ENCODE measurements at places on chromosomes 16 and 17. TPM values are rescaled to one million over a fixed set of nuclear protein-coding genes. Genes with fewer than 3 reads are reported as not detected.

DNA sequence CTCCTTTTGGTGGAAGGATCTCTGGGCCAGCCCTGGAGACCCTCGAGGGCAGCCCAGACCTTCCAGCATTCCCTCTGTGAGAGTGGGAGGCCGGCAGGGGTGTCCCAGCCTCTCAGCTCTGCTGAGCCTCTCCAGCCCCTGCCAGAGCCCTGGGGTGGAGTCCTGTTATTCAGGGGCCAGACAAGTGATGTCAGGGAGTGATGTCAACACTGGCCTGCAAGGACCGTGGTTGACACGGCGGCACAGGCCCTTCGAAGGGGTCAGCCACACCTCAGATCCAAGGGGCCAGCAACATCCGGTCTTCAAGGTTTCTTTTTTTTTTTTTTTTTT is 231.2 kb downstream of the KATNIP start:
- no peak for DNase-seq
- H3K27ac ChIP-seq: no peak overlapping the region
- no peaks in the 10 kb centered on the region for H3K4me1 ChIP-seq
- no peak overlapping the region for H3K4me3 ChIP-seq

DNA sequence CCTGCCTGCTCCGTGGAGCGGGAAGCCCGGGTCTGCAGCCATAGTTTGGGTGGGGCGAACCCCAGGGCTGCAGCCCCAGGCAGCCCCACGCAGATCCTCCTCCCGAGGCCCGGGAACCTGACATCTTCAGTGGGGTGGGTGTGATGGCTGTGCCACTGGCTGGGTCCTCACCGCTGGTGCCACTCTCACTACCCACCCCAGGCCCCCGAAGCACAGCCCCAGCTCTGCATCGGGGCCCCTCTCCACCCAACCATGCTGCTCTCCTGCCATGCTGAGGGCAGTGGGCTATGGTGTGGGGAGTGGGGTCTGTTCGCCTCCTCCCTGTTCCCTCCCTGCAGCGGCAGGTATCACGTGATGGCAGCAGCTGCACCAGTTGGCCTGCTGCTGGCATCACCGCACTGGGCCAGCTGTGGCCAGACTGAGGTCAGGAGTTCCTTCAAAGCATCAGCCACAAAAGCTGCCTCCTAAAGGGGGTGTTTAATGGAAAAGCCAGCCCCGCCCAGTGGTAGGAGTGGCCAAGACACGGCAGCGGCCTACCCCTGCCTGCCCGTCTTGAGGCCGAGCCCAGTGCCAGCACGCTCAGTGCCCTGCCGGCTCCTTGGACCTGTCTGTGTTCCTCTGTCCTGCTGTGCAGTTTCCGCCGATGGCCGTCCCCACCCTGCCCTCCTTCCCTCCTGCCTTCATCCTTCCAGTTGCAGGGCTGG is 10.8 kb downstream of the KCTD5 start:
- H3K4me1 ChIP-seq: peaks cover 4% of the 10 kb centered on the region
- H3K36me3 ChIP-seq: peaks cover 13% of the 10 kb centered on the region

DNA sequence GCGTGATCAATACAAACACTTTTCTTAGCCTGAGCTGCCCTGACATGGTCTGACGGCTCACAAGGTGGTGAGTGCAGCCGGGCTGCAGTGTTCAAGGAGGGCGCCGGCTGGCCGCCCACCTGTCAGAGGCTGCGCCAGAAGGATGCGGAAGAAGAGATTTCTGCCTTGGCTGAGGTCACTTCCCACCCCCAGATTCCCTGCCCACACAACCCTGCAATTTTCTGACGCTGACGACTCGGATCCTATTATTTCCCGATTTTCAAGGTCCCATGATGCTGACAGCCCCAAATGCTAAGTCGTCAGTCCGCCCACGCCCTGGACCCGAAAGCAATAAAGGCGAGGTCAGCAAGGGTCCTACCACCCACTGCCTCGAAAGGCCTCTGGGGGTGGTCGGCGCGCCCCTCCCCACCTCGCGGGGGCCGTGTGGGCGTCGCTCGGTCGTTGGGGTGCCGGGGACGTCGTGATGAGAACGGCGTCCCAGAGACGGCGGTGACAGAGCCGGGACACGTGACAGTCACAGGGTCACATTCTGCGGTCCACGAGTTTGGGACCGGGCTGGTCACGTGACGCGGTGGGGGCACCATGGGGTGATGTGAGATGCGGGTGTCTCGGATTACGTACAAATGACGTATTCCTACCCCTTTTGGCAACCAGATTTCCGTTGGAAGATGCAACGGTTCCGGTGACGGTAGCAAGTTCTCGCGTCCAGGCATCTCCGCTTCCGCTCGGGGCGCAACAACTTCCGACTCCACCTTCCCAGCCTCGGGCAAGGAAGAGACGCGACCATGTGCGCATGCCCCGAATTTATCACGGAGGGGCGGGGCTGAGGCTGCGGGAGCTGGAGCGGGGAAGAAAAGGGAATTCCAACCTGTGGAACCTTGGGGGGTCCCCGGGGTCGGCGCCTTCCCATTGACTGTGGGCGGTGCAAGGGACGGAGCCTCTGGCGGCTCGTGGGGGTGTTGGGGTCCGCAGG is at the start of gene STX4:
STX4 (plus strand) TSS at position 823 of the 973 bp plus-strand sequence. CDS start 248 bp downstream, outside the sequence.
- DNase-seq: peak; percentile 96
- no peaks in the 10 kb centered on the region for H3K27me3 ChIP-seq
- H3K4me1 ChIP-seq: no peaks in the 10 kb centered on the region
- H3K36me3 ChIP-seq: peaks cover 40% of the 10 kb centered on the region

GRCh38 chr16:81632392-81633146 is 146.5 kb upstream of the PLCG2 start:
- peaks cover 14% of the 10 kb centered on the region for H3K36me3 ChIP-seq
- H3K27me3 ChIP-seq: no peaks in the 10 kb centered on the region
- no peak overlapping the region for H3K27ac ChIP-seq
- DNase-seq: peak; percentile 72

VASN gene
- total RNA-seq: 4.0 TPM

- peak; percentile 98 for DNase-seq
- H3K36me3 ChIP-seq: peaks cover 42% of the 10 kb centered on the region
- no peaks in the 10 kb centered on the region for H3K27me3 ChIP-seq
- peak overlapping the region; percentile 62 for H3K4me3 ChIP-seq
- peak overlapping the region; percentile 92 for H3K27ac ChIP-seq
Observed at GRCh38 chr17:80892900-80893603, 98.6 kb upstream of the CHMP6 start.

All from MCF 10A (cell line).